ENCODE measurements at places on chromosomes 16 and 17.

DNA sequence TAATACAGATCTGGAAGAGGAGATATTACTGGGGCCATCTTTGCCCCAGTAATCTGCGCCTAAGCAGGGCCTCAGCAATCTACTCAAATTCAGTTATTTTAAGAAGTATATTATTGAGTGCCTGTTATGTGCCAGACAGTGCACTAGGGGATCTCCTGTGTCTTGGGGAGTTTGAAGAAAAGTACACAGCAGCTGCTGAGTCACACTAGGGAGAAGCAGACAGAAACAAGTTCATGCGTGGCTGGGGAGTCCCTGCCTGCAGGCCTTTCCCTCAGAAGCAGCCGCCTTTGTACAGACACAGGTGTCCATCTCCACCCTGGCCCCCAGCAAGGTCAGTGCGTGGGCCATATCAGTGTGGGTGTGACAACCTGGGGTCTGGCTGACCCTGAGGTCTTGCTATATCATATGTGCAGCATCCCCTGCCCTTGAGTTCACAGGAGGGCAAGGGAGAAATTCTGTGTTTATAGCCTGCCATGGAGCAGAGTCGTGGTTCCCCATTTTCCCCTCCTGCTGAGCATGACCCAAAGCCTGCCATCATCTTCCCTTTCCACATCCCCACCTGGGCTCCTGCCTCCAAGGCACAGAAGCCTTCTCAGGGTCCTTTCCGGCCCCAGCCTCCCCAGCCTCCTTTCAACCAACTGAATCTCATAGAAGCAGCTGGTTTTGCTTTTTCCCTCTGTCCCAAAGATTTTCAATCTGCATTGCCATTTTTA lies 229.9 kb upstream of the SDK2 start:
- no peak for DNase-seq

DNA sequence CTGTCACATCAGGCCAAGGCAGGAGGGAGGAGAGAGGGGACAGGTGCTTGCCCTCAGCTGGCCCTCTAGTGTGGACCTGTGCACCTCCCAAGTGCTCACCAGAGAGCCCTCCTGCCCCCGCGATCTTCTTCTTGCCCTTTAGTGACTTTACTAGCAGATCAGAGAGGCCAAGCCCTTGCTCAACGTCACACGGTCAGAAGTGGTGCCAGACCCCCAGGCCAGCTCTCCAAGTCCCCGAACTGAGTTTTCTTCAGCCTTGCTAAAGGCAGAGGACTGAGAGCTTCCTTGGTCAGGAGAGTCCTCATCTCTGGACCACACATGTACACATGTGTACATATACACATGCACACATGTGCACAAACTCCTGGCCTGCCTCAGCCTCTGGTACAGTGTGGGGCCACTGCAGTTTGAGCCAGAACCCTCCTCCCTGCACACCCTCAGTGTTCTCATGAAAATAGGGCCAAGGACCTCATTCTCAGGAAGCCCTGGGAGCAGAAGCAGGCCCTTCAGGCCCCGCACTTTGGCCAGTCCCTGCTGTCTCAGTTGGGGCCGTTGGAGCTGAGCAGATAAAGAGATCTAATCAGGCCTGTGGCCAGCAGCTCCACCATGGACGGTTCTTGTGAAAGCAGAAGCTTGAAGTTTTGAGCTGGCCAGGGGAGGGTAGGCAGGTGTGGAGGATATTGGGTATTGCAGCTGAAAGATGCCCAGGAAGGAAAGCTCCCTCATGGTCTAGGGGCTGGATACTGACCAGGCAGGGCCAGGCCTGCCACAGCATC lies 7.4 kb upstream of the EPX start:
- no peak for DNase-seq

DNA sequence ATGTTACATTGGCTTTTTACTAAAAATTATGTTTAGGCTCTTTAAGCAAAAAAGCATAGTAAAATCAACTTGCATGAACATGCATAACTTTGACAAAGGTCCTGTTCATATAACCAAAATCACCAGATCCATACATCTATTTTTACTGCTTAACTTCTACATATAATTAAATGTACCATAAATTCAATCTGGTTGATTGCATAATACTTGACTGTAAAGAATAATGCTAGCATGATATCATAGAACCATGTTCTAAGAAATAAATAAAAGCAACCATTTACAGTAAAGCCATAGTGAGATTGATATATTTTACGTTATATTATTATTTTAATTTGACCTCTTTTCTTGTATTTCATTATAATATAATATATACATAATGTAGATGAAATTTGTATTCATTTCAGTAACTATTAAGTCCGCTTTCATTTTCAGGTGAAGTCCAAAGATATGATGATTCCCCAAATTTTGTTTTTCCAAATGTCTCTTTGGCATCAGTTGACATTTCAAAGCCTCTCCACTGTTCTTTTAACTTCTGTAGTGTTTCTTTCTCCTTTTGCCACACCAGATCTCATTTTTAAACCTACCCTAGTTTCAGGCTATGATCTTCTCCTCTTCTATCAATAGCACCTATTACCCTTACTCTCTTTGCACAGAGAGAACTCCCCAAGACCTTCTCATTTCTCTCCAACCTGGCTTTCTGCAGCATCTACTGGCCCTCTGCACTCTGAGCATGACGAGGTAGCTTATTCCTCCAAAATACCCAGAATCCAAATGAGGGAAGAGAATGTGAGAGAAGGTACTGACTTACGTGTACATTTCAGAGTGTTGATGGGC lies 1.8 kb downstream of the APOH start:
- DNase-seq: no peak

DNA sequence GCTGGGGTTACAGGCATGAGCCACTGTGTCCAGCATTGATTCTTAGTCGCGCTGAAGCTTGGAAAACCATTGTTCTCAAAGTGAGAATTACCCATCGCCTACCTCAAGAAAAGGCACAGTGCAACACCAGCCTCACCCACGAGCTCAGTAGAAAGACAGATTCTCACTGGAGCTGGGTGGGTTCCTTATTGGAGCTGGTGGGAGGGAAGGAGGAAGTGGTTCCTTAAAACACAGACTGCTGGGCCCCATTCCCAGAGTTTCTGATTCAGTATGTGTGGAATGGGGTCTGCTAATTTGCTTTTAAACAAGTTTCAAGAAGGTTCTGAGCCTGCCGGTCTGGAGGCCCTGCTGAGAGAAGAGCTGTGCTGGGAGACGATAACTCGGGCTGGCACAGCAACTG lies 264.7 kb downstream of the ENGASE start:
- DNase-seq: no peak

DNA sequence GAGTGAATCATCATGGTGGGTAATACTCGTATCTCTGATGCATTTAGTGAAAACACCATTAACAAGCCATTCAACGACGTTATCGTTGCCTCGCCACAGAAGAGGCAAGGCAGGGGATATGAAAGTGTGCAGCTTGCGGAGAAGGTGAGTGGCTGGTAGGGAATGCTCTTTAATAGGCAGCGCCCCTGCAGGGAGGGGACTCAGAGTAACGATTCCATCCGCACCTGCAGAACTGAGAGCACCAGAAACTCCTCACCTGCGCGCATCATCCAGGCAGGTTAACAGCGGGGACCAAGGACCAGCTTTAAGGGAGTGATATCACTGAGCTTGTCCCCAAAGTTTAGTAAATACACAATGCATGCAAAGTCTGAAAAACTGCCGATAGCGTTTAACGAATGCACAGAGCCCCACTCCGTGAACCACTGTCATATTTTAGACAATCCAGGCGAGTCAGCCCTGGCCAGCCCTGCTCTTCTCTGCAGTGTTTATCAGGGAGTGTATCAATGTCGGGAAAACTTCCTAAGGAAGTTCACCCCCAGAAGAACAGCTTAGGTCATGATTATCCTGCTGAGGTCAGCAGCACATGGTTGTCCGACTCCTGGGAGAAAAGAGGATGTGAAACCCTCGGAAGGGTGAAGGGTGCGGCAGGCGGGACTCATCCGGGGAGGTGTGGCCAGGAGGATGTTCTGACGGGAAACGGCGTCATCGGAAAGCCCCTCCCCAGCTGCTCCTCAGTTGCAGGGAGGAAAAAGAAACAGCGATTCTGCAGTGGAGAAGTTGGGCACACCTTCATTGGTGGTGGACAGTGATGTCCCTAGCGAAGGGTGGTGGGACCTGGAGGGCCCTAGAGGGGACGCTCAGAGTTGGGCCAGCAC lies 68.5 kb upstream of the DNAH17 start:
- DNase-seq: no peak

DNA sequence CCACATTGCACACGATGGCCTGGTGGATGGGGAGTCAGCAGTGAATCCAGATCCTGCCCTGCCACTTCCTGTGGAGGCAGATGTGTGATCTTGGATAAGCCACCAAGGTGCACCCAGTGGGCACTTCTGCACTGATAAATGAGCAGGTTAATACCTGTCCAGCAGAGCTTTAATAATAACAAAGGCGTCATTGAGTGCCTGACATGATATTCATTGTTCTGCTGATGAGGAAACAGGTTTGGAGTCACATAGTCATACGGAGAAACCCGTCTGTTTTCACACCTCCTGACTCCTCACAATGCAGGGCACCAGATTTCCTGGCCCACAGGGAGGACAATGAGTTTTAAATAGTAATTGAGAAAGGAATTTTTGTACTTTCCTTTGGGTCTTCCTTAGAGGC lies 324.6 kb upstream of the CDH5 start:
- DNase-seq: no peak

- DNase-seq: peak; percentile 94
Measured at GRCh38 chr16:18958621-18959029, 25.1 kb upstream of the TMC7 start.

GRCh38 chr17:77909236-77909635 lies 49.3 kb upstream of the TNRC6C start:
- DNase-seq: no peak

GRCh38 chr16:68367030-68367429 lies 56.2 kb downstream of the PRMT7 start:
- peak; percentile 80 for DNase-seq

DNA sequence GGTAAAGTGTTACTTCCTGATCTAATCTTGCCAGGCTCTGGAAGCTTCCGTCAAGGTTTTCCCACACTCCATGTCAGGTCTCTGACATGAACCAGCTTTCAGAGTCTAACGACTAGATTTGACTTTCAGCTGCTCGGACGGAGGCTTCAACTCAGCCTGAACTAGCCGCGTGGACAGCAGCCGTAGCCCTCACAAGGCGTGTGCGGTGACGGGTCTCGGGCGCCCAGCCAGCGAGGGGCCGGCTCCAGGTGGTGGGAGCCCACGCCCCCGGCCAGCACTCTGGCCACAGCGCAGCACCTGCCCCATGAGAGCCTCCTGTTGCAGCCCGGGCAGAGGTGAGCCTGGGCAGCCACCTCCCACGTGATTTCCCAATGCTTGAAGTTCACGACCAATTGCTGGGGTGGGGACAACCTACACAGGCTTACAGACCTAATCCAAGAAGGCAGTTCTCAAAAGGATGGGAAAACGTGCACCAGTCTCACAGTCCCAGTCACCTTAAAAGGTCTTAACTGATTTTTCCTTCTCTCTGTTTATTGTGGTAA lies 45.5 kb downstream of the TBC1D16 start:
- DNase-seq: no peak

DNA sequence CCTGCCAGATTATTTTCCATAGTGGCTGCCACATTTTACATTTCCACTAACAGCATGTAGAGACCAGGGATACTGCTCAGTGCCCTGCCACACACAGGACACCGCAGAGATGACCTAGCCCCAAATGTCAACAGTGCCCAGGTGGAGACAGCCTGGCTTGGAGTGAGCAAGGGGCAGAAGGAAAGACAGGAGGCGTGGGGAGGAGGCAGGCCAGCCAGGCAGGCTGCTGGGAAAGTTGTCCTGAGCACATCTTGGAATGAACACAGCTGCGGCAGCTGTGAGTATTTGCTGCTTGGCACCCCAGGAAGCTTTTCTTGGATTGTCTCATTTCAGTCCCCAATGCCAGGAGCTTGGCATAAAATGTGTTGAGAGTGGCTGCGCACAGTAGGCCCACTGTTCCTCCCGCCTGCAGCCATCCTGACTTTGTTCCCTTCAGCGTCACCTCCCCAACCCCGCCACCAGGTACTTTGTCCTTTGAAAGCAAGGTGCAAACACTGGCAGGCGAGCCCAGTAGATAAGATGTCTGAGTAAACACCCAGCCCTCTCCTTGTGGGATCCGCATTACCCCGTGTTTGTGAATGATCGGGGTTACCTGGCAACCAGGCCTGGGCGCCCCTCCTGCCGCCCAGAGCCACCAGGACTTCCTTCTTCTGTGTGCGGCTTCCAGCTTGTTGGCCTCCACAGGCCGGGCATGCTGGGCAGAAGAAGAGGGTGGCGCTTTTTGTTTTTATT lies 114.0 kb downstream of the CMIP start:
- DNase-seq: no peak

GRCh38 chr16:30521873-30522641 lies 4.3 kb downstream of the ZNF768 start:
- no peak for DNase-seq

DNA sequence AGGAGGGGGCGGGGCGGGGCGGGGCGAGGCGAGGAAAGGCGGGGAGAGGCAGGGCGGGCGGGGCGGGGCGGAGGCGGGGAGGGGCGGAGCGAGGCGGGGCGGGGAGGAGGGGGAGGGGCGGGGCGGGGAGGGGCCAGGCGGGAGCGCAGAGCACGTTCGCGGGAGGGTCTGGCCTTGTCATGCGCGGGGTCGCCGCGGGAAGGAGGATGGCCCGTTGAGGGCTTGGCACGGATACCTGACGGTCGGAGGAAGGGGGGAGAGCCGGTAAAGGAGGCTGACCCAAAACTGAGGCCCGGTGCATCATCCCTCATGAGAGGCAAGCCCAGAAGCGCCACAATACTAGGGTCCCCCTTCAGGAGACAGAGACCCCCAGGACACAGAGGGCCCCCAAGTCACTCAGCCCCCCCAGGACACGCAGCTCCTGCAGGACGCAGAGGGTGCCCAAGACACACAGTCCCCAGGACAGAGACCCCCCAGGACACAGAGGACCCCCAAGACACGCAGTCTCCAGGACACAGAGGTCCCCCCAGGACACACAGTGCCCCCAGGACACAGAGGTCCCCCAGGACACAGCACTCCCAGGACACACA lies 593 bp upstream of the WDR45B start:
- peak; percentile 75 for DNase-seq

GRCh38 chr16:87185308-87185707 lies 131.9 kb downstream of the C16orf95 start:
- DNase-seq: no peak

GRCh38 chr17:58324056-58324408 lies 4.6 kb downstream of the TSPOAP1 start:
- DNase-seq: no peak
